ENCODE measurements at places on chromosomes 5 and 9.
A peak's percentile ranks its signal among the peaks of the same experiment; 100 is the strongest.

- DNase-seq = no peak
Observed at GRCh38 chr9:136839229-136840139, 2.8 kb upstream of the AJM1 start.

DNA sequence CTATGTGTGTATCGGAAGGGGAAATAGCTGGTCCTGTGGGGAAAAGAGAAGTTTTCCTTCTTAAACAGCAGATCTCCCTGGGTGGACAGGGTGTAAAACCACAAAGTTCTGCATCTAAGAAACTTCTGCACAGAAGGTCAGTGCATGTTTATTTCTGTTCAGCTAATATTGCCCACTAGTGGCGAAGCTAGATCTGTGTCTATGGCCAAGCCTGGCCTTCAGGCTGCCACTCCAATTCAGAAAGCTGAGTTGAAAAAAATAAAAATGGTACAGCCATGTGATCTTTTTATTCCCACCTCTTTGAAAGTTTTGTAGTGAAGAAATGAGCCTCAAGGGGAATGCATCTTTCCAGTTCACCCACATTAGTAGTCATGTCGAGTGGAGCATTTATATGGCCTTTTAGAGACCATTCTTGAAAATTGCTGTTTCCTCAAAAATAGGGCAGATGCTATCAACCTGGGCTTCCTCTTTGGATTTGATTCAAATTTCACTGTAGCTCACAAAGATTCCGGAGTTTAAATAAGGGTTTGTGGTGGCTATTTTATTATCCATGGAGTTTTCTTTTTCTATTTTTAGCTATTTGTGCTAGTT, 488.0 kb downstream of the PRELID2 start:
- no peak for DNase-seq

DNA sequence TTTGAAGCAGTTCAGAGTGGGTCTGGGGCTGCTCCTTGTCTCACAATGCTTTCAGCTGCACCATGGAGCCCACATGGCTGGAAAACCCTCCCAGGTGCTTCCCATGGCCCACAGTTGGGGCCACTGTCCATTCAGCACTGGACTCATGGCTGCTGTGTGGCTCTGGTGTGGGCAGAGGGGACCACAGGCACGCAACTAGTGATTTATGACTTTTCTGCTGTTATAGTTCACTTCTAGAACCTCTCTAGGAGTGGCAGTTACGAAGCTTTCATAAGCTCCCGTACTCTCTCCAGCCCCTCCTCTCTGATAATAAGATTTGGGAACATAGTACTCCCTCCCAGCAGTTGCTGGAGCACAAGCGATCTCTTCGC, 29.0 kb downstream of the GLRA1 start:
- DNase-seq = no peak

GRCh38 chr5:175712681-175713085, 54.8 kb downstream of the HRH2 start:
- DNase-seq = peak; percentile 53

DNA sequence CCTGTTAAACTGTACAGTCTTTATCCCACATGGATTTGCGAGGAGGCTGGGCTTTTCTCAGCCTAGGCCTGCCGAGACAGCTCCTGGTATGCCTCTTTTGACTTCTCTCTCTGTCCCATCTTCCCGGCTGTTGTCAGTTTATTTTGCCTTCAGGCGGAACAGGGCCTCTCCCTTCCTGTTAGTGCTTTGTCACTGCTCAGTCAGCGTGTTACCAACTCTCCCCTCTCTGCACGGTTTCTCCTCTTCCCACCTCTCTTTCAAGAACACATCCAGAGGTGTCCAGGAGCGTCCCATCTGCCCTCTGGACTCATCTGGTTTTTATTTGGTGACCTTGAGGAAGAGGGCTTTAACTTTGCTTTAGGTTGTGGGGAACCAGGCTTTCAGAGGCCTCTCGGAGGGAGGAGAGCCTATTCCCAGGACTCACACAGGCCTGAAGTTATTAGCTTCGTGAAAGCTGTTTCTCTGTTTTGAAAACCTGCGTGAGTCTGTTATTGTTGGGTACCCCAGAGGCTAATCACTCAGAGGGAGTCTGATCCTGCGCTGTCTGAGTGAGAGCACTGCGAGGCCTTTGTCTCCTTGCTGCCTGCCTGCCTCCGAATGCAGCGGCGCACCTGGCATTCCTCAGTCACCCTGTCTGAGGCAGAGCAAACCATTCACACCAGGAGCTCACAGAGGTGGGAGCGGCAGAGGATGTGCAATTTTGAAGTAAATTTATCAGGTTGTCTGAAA, 234.4 kb upstream of the MPDZ start:
- no peak for DNase-seq

GRCh38 chr5:10933121-10933520, 172.1 kb upstream of the DAP start:
- DNase-seq = no peak

GRCh38 chr5:171640480-171640879, 145.1 kb upstream of the SMIM23 start:
- no peak for DNase-seq

DNA sequence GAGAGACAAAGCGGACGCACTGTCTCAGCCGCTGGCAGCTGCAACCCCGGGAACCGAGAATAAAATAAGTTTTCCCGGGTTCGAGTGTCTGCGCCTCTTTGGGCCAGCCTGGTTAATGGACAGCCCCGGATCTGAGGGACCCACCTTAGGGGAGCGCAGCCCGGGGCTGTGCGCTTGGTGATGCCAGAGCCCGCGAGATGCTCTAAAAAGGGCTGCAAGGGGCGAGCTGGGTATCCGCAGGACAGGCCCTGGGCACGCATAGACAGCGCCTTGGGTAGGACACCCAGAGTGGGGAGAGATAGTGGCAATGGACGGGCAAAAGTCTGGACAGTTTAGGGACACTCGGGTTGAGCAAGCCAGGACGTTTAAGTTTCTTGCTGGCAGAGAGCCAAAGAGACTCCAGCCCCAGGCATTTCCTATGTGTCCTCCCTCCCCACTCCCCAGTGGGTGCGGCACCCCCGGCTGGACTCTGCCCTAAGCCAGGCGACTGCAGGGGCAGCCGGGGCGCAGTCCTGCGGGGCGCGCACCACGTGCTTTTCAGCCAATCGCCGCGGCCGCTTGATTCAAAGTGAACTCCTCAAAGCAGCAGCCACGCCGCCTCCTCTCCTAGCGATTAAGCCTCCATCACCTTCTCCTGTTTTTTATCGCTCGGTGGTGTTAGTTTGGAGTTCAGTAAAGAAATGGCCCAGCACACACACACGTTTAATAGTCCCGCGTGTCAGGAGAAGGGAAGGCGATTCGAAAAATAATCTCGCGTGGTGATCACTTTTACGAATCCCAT, 616 bp upstream of the ENC1 start:
- DNase-seq = peak; percentile 64

DNA sequence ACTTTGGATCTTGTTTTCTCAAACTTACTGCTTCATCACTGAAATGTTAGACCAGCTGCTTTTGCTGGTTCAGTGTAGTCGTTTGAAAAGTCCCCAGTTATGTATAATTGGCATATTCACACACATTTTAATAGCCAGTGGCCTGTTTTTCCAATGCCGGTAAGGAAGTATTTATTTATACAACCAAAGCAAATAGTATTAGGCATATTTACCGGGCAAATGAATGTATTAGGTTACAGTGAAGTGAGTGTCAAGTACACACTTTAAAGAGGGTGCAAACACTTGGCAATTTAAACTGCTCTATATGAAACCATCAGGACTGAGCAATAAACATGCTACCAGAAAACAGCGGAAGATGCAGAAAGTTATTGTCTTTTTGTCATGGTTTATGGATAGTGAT, 242.9 kb downstream of the MCTP1 start:
- DNase-seq = peak; percentile 22

GRCh38 chr9:107805201-107805600, 315.6 kb upstream of the KLF4 start:
- no peak for DNase-seq

- no peak for DNase-seq
Observed at GRCh38 chr9:135879237-135879601, 28.1 kb downstream of the CAMSAP1 start.

- DNase-seq = no peak
Observed at GRCh38 chr5:159764283-159765134, 151.8 kb upstream of the ADRA1B start.
